Occipital lobe (tissue), 3 donors: ENCODE measurements at places on chromosomes 12 and 14.

DNA sequence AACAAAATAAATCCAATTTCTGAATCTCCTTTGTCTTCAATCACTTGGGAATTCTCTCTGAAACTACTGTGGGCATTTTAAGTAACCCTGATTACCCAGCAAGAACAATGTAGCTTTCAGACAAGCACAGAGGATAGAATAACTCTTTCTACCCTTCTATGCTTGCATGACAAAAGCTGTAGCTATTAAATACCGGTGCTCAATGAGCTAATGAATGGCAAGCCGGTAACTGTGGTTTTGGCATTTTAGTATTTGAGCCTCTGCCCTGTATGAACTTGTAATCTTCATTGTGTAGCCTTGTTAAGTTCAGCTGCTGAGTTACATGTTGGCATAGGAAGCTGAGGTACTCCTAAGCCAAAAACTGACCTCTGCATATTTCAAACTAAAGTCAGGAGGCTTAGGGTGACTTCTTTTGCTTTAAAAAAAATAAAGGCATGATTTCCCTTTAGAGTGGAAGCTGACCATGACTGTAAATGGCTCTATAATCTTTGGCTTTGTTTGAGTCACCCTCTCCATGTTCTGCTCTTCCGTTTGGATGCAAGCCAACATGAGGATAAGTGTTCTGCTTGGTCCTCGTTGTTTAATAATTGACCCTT is 171.0 kb upstream of the HIF1A start:
- no peak for DNase-seq

DNA sequence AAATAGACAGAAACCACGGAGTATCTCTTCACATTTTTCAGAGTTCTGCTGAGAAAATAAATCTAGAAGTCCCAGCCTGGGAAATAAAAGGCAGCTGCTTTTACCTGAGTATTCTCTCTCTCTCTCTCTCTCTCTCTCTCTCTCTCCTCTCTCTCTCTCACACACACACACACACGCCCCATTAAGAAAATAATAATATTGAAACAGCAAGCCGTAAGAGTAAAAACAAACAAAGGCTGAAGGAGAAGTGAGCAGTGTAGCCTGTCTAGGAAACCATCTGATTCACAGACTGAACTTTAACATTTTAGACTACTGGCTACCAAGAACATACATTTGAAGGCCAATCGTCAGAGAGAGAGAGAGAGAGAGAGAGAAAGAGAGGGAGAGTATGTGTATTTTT is 8.4 kb downstream of the PTHLH start:
- no peak for DNase-seq

GRCh38 chr14:36818794-36819384 is 157.2 kb downstream of the PAX9 start:
- DNase-seq = no peak

DNA sequence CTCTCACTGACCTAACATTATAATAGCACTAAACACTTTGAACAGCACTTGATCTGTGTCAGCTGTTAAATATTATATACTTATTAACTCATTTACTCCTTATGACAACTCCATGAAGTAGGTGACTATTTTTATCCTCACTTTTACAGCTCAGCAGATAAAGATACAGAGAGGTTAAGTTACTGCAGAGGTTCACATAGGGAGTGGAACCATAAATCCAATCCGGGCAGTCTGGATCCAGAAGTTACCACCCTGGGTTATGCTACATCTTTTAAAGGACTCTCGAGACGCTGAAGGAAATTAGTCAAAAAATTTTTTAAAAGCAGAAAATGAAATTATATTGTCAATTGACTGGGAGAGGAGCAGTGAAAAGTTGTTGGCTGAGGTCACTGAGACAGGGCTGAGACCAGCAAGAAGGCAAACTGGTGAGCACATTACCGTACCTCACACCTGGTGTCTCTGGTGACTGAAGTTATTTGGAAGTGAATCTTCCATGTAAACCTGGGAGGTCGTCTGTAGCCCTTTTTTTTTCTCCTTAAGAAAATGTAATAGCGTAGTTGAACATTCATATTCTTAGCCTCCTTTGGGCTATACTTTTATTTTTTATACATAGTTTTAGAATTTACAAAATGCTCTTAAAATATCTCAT is 1.2 kb upstream of the RIMKLB start:
- no peak for DNase-seq

GRCh38 chr14:106062502-106063272 is 536.3 kb downstream of the TMEM121 start:
- DNase-seq = no peak

- no peak for DNase-seq
Observed at GRCh38 chr14:38243696-38244240, 12.1 kb downstream of the CLEC14A start.

GRCh38 chr14:68636597-68636996 is 156.3 kb downstream of the ZFP36L1 start:
- DNase-seq = no peak

DNA sequence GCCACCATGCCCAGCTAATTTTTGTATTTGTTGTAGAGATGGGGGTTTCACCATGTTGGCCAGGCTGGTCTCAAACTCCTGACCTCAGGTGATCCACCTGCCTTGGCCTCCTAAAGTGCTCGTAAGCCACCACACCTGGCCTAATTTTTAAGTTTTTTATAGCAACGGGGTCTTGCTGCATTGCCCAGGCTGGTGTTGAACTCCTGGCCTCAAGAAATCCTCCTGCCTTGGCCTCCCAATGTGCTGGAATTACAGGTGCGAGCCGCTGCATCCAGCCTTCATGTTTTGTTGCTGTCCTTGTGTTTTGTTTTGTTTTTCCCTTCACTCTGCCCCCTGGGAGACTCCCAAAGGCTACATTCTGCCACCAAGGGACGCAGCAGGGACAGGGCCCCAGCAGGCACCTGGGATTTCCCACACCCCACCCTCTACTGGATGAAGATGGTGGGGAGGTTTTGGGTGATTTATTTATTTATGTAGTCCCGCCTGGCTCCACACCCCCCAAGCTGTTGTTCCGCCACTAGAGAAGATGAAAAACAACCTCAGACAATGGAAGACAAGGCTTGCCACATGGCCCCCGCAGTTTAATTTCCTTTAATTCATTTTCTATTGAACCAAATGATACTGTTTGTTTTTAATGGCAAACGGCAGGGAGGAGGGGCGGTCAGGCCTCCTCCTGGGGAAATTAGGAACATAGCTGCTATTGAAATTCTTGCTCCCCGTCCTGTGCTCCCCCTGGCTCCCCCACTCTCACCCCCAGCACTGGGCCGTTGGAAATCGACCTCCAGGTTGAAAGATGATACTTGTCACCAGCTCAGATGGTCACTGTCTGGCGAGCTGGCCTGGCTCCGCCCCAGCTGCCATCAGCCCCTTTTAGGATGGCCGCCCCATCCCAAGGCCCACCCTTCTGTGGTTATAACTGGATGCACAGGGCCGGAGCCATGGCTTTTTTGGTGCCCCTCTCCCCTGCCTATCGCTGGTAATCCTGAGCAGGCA is 70.3 kb downstream of the RNFT2 start:
- no peak for DNase-seq

- DNase-seq = no peak
Observed at GRCh38 chr12:31471823-31472222, 119.1 kb downstream of the DENND5B start.

- DNase-seq = no peak
Observed at GRCh38 chr14:53790731-53791500, 165.7 kb downstream of the BMP4 start.

GRCh38 chr12:76551482-76551888 is 8.1 kb downstream of the OSBPL8 start:
- no peak for DNase-seq

GRCh38 chr12:88579601-88580050 is 645 bp downstream of the KITLG start:
- DNase-seq = no peak

- DNase-seq = no peak
Observed at GRCh38 chr14:94975366-94975765, 182.0 kb downstream of the DICER1 start.

- DNase-seq = no peak
Observed at GRCh38 chr14:88572117-88572516, 9.3 kb downstream of the ZC3H14 start.
